Left ventricle myocardium superior (tissue), 1 donor: ENCODE measurements at places on chromosomes 3 and 15. TPM values are rescaled to one million over a fixed set of nuclear protein-coding genes. Genes with fewer than 3 reads are reported as not detected.

Gene RPUSD2
- total RNA-seq = 11.4 TPM

Gene ASB14
- total RNA-seq = 14.1 TPM

Gene SYNPR
- total RNA-seq = not detected

Gene PLCB2
- total RNA-seq = 7.5 TPM

Gene SLCO2A1
- 11.6 TPM for total RNA-seq

Gene OR5K2
- total RNA-seq = not detected

Gene CERS3
- not detected for total RNA-seq

Gene STRC
- not detected for total RNA-seq

GRCh38 chr15:86526938-86527690 is 447.4 kb downstream of the AGBL1 start:
- no peak for DNase-seq

- DNase-seq = no peak
These were observed 713.3 kb upstream of the GBE1 start for GRCh38 chr3:82474711-82475110.

GRCh38 chr3:17908399-17909191 is 166.2 kb upstream of the TBC1D5 start:
- DNase-seq = no peak

DNA sequence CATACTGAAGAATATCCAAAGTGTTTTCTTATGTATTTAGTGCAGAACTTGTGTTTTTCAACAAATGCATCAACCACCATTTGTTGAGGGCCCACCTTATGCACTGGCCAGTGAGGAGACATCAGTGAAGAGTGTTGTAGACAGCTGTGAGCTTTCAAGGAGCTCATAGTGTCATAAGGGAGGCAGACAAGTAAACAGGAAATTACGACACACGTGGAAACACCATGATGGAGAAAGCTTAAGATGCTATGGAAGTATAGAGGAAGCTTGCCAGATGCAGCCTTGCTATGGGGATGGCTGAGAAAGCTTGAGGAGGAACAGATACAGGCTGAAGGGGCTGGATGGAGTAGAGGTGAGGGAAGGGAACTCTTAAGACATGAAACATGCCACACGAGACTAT is 50.8 kb upstream of the PSMD6 start:
- no peak for DNase-seq

GRCh38 chr3:188261011-188261410 is 107.1 kb downstream of the LPP start:
- no peak for DNase-seq

- DNase-seq = no peak
These were observed 9.2 kb downstream of the PPM1L start for GRCh38 chr3:160765211-160765610.

- DNase-seq = peak; percentile 48
These were observed 27.3 kb downstream of the CEP19 start for GRCh38 chr3:196684548-196685407.

GRCh38 chr15:29542994-29543393 is 273.4 kb upstream of the NSMCE3 start:
- no peak for DNase-seq

DNA sequence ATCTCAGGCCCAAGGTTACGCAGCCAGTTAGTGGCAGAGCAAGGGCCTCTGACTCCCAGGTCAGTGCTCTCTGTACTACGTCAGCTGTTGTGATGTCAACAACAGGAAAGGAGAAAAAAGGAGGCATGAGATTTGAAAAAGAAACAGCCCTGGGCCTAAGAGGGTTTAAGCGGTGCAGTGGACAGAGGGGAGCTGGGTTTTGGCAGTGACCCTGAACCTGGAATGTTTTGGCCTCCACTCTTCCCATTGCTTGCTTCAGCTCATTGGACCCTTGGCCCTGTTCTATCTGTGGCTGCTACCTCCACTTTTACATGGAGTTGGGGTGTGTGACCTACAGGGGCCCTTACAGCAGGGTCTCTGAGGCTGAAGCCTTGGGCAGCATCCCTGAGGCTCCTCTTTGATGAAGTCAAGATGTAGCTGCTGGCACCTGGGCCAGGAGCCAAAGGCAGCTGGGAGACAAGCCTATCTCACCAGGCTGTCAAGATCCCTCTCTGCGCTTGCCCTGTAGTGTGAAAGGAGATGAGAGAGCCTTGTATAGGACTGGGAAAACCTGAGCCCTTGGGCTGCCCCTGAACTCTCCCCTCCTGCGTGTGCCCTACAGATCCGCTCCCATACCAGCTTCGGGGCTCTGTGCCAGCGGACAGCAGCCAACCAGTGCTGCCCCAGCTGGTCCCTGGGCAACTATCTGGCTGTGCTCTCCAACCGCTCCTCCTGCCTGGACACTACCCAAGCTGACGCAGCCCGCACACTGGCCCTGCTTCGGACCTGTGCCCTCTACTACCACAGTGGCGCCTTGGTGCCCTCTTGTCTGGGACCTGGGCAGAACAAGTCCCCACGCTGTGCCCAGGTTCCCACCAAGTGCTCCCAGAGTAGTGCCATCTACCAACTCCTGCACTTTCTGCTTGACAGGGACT is 8.7 kb downstream of the DISP2 start:
- peak; percentile 95 for DNase-seq

- no peak for DNase-seq
These were observed 38.0 kb downstream of the SHC4 start for GRCh38 chr15:48925714-48926223.

GRCh38 chr15:27481768-27482167 is 510.8 kb downstream of the GABRG3 start:
- DNase-seq = no peak

GRCh38 chr3:119219069-119219468 is 21.6 kb downstream of the B4GALT4 start:
- no peak for DNase-seq

- no peak for DNase-seq
These were observed 103.8 kb upstream of the KLF13 start for GRCh38 chr15:31222773-31223341.

DNA sequence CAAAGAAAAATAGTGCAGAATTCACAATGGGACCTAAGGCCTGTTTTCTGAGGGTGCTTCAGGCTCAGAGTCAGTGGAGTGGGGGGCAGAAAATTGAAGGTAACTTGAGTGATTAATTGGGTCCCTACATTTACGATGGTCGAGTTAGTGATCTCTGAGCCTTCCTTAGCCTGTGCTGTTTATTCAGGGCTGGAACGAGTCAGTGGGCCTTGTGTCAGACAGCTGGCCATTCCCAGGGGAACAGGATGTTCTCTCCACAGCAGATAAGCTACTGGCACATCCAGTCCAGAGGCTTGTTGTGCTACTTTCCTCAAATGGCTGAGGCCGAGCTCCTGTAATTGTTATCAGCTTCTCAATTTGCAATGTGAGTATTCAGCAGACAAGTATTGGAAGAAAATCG is 29.2 kb upstream of the CNTN3 start:
- DNase-seq = peak; percentile 73

- DNase-seq = no peak
These were observed 35.8 kb downstream of the RBM15B start for GRCh38 chr3:51426921-51427320.

DNA sequence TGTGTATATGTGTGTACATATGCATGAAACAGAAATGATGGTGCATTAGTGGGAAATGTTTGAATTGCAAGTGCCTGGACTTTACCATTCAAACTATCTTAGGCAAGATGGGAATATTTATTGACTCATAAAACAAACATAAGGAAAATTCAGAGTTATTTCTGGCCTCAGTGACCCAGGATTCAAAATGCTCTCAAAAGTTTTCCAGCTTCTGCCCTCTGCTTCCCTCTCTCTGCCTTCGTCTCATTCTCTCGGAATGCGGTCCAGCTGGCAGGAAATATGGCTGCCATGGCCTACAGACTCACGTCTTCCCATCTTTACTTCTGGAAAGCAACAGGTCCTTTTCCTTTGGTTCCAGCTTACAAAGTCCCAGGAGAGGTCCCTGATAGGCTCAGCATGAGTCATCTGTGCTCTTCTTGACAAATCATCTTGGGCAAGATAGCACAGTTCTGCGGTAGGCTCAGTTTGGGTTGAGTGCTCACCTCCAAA is 8.7 kb upstream of the ZNF774 start:
- no peak for DNase-seq

DNA sequence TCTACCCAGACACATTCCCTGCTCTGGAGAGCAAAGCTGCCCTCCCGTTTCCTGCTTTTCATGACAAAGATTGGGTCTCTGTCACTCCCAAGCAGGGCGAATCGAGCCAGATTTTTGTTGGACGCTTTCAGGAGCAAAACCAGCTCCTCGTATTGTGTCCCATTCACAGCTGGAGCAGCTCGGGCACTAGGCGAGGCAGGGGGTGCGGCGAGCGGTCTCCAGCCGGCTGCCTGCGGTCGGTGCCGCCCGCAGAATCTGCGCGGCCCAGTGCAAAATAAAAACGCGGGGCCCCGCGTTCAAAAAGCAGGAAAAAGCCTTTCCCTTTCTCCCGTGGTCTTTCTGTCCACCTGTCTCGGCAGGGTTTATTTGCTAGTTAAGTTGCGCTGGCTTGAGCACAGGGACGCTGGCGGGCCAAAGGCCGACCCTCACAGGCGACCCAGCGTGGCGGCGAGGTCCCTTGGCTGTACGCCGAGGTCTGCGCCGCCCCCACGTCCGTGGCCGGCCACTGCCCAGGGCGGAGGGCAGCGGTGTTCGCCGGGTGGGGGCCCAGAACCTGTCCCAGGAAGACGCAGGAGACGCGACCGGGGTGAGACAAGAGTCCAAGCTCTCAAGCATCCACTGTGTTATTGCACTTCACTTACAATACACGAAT is 71.2 kb downstream of the CYP19A1 start:
- no peak for DNase-seq

GRCh38 chr3:56323986-56324420 is 144.3 kb downstream of the ERC2 start:
- DNase-seq = no peak

- no peak for DNase-seq
These were observed 6.1 kb upstream of the MESP2 start for GRCh38 chr15:89770041-89770440.

DNA sequence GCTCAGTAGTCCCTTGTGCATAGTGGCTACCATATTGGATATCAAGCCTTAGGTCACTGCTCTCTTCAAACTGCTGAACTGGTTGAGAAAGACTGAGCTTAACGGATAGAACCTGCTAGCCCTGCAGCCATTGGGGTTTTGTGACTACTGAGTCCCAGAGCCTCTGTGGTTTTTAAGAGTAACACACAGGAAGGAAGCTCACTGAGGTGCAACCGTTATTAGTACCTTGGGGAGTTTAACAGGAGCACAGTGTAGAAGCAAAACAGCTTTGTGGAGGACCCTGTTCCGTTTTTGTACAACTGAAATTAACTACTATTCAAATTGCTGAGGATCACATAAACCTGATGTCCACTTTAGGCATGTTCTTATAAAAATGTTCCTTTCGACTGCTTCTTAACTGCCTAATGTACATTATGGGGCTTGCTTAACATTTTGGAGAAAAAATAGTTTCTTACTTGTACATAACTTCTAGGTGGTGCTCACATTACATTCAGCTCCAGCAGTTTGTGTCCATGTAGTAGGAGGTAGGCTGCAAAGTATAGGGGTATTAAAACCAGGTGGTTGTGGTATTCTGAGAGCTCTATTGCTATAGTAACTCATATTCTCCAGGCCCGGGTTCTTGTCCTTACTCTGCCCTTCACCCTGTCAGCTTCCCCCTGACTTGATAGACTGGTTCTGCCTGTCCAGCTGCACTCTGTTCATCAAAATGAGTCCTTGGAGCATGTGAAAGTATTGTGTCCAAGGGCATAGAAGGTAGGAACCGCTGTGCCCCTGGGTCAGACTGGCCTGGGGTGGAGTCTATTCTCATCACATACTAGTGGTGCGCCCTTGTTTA is 17.3 kb downstream of the PXK start:
- DNase-seq = no peak

GRCh38 chr3:32197991-32198390 is 40.5 kb upstream of the CMTM8 start:
- no peak for DNase-seq

GRCh38 chr3:103006526-103007183 is 571.8 kb downstream of the ZPLD1 start:
- no peak for DNase-seq

DNA sequence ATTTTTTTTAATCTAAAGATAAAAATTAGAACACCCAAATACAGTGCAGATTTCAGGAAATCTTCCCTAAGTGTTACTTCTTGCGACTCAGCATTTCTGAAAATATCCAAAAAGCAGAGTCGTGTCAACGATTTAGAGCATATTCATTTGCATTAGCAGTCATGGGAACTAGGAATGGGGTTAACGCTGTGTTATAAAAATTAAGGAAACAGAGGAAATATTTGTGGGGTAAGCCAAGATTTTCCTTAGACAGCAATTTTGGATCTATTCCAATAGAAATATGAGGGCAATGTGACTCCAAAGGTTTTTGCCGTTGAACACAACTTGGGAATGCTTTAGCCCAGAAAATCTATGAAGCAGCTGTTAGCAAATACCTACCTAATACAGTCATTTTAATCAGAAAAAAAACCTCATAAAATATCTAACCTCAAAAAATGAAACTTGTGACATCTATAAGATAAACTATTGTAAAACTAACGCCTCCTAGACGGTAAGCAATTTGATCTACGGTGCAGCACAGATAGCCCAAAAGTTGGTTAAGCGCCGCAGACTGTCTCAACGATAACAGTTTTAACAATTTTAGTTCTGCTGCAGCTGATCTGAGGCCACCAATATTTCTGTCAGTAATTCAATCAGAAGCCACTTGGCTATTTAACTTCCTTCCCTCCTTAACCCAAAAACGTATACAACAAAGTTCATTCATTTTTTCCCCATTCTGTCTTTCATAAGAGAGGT is 5.8 kb upstream of the ATP11B start:
- DNase-seq = no peak

GRCh38 chr3:52494886-52495495 is at the start of gene STAB1:
Gene STAB1 (plus strand): TSS chr3:52495338. CDS start chr3:52495414, 76 bp downstream.
- DNase-seq = peak; percentile 78
